Natural killer cell treated with Interleukin-12 subunit alpha and Interleukin-12 subunit beta and Interleukin-15 and Interleukin-18, amount 100 ng/mL, for 72 hours (primary cell): ENCODE measurements at places on chromosomes 3 and 15.
A peak's percentile ranks its signal among the peaks of the same experiment; 100 is the strongest.

DNA sequence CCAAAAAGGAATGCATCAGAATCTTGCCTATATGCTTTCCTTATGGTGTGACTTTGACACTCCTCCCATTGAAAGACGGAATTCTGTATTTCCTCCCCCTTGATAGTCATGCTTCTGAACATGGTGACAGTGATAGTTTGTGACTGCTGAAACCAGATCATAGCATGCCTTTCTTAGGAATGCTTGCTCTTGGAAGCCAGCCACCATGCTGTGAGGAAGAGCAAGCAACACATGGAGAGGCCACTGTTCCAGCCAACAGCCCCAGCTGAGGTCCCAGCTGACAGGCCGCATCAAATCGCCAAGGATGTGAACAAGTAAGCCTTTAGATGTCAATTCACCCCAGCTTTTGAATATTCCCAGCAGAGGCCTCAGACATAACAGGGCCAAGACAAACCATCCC is 100.1 kb downstream of the IGF2BP2 start:
- no peak for DNase-seq

DNA sequence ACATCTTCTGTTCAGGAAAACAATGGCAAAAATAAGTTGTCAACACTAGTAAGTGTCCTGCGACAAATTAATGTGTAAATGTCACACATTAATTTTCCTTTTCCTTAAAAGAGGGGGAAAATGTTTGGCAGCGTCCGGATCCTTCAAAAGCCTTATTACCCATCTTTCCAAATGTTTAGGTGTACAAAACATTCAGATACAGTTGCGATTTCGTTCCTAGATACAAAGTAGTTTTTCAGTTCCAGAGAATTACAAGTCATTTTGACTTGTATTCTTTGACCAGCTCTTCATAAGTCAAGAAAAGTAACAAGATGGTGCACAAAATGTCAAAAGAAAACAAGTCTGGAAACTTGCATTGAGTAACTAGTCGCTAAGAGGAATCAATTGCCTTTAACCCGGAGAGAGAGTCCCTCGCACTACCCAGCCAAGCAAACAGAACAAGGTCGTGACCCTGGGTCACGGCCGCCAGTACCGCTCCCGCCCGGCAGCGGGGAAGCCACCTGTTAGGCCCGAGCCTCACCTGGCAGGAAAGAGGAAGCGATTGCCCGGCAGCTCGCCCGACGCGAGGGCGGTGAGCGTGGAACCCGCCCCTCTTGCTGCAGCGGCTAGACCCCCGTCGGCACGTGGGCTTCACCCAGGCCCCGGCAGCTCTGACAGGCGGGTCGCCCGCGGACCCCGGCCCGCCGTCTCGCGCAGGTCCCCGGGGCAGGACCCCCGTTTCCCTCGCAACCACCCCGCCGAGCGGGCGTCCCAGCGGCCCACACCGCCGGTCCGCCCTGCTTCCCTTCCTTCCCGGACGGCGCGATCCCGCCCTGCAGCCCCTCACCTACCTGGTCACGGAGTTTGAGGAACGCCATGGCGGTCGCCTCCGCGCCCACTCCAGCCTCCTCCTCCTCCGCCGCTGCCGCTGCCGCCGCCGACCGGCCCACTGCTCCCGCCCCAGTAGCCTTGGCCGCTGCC is 61.0 kb upstream of the ANKRD28 start:
- peak; percentile 67 for DNase-seq

GRCh38 chr3:18351823-18352744 is 73.1 kb downstream of the SATB1 start:
- no peak for DNase-seq

- no peak for DNase-seq
Observed at GRCh38 chr3:128851601-128852000, 27.8 kb upstream of the ACAD9 start.

GRCh38 chr3:173138026-173138425 is 3.0 kb downstream of the SPATA16 start:
- no peak for DNase-seq

DNA sequence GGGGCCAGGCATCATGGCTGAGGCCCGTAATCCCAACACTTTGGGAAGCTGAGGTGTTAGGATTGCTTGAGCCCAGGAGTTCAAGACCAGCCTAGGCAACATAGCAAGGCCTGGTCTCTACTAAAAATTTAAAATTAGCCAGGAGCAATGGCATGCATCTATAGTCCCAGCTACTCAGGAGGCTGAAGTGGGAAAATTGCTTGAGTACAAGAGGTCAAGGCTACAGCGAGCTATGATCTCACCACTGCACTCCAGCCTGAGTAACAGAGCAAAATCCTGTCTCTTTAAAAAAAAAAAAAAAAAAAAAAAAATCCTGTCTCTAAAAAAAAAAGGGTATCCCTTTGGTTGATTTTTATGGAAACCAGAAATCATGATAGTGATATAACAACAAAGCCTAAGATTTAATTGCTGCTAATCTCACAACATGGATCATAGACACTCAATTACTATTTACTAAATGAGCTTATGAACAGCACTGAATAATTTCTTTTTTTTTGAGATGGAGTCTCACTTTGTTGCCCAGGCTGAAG is 12.1 kb downstream of the PCLAF start:
- DNase-seq, result no peak

DNA sequence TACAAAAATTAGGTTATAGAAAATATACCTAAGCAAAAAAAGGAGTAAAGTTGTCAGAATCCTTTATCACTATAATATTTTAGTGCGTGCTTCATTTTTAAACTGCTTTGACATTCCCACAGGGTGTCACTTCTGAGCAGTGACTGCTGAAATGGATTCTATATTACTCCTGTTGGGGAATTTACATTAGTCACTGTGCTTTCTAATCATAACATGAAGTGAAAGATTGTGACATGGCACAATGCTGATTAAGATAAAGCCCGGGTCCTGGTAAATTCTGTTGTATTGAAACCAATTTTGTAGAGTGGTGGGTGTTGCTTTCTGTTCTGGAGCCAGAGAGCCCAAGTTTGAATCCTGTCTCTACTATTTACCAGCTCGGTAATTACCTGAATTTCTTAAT is 36.4 kb upstream of the EHHADH start:
- no peak for DNase-seq

DNA sequence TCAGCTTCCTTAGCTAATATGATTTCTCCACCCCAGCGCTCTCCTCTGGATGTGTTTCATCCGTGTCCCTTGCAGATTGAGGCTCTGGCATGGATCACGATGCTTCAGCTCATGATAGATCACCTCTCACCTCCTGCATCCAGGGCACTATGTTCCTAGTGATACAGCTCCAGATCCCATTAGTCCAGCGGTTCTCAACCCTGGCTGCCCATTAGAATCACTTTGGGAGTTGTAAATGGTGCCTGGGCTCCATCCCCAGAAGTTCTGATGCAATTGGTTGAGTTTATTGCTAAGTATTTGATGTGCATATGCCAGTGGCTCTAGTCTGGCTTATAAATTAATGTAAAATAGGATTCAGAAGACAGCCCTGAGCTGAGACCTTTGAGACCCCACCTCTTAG is 34.5 kb downstream of the INSYN1 start:
- DNase-seq, result no peak

GRCh38 chr3:40317061-40317855 is 7.8 kb downstream of the EIF1B start:
- DNase-seq, result peak; percentile 69

DNA sequence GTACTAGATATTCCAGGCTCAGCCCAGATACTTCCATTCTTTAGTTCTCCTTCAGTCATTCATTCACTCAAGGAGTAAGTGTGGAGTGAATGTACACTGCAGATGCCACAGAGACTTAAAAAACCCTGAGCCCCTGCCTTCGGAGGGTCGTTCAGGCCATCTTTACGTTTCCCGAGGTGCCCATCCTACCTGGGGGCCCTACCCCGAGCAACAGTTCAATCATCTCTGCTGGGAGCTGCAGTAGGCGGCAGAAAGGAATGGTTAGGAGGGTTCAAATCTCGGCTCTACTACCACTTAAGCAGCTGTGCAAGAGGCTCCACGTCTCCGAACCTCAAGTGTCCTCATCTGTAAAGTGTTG is 613 bp downstream of the SEC13 start:
- DNase-seq, result peak; percentile 25

- DNase-seq, result peak; percentile 70
Observed at GRCh38 chr3:126476166-126477060, 722 bp upstream of the ZXDC start.

DNA sequence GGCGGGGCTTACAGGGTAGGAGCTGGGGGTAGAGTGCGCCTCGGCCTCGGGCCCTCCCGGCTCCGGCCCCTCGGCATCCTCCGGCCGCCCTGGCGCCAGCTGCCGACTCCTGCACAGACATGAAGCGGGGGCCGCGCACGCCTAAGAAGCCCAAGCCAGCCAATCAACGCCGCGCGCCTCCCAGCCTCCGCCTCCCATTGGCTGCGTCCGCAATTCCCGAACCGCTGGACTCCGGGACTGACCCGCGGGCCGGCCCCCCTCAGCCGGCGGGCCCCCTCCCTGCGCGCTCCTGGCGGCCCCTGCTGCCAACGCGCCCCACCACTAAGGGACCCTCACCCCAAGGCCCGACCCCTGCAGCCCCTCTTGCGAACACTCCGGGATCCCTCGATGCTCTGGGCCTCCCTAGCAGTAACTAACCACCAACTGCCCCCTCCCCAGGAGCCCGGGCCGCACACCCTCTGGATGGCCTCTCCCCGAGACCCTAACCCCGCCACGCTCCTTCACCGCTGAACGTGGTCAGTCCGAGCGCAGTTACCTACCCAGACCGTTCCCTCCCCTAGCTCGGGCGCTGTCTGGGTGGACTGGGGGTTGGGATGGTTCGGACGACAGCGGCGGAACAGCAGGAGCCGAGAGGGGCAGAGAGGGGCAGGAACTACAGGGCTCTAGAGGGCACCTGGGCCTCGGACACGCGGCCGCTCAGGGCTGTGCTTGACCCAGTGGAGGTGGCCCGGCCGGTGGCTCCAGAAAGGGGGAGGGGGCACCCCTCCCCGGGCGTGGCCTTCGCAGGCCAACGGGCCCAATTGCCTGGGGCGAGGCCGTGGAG is 5.0 kb downstream of the GATA2 start:
- DNase-seq, result peak; percentile 61

GRCh38 chr3:189937302-189938127 is 183.2 kb downstream of the P3H2 start:
- no peak for DNase-seq

DNA sequence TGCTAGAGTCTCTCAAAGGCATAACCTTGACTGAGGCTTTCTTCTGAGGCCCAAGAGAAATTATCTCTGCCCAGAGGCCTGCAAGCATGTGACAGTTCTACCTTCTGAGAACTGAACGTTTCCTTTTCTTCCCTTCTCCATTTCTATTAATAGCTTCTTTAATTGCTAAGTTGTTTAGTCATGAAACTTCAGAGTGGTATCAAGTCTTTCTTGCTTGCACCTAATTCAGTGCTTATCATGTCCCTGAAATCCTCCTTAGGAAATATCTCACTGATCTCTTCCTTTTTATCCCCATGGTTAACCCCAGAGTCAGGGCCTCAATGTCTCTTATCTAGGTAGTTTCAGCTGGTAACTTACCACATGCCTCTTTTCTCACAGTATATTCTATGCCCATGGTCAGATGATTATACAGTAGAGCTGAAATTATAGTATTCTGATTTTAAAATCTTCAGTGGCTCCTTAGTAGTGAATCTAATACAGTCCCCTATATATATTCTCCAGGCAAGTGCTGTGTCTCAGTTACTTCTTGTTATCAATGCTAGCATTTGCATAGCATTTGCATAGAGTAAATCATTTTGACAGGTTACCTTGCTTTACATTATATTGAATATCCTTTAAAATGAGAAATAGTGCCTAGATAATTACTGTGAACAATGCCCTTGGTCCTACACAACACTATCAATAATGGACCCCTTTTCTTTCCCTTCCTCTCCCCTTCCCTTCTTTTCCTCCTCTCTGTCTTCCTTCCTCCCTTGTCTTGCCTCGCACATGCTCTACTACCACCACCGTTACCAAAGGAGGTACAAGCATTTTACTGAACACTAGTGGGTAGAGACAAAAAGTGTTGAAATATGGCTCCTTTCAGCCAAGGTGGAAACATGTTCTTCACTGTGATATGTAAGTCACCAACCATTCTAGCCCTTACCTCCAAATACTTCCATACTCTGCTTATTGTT is 33.0 kb downstream of the KBTBD8 start:
- DNase-seq, result no peak

DNA sequence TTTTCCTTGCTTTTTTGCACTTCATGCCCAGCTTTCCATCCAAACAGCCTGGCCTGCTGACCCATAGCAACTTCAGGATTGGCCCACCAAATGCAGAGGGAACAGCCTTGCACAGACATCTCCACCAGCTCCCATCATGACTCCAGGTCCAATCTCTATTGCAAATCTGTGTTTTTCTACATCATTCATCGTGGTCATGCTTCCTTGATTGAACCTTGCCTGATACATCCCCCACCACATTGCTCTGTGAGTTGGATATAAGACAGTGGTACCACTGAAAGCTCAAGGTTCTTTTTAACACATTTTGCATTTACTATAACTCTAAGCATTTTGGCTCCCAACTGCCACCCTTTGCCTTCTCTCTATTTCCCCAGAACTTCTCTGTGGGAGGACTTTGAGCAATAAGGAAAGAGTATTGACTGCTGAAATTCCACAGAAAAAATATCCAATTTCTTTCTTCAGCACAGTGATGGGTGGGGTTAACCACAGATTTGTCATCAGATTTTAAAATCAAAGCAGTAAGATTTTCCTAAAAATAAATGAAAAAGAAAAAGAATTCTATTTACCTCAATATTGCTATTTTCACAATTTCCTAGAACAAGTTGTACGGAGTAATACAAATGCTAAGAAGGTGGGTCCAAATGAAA is 114.6 kb upstream of the GALNT15 start:
- no peak for DNase-seq

DNA sequence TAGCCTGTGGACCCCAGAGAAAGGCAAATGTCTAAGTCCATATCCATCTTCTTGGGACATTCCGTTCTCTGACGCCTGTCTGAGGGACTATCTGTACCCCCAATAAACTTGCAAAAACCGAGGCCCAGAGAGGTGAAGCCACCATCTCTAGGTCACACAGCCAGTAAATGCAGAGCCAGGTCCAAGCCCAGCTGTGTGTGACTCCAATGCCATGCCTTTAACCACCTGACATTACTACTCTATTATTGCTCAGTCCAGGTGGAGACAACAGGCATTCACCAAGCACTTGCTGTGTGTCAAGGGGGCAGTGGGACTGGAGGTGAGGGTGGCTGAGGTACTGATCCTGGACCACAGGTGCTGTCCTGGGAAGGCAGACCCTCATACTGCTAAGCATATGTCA is 25.4 kb downstream of the CYP8B1 start:
- DNase-seq, result no peak

DNA sequence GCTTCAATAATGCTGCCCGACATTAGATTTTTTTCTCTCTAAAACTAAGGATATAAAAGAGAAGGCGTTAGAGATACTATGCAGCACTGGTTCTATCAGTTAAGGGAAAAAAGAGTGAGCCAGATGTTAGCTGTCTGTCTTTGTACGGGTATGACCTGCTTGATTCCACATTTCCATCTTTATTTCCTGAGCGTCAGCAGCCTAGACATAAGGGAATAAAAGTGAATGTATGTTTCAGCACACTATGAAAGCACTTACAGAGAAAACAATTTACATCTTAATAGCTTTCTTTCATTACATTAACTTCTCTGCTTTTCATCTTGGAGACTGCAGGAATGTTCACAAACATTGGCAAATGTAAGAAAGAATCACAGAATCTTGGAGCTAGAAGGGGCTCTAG is 319.3 kb downstream of the CTNNB1 start:
- DNase-seq, result no peak
